ENCODE measurements at places on chromosomes 5 and 9.

GRCh38 chr9:108257382-108257781, 598.4 kb downstream of the ACTL7B start:
- DNase-seq = no peak

DNA sequence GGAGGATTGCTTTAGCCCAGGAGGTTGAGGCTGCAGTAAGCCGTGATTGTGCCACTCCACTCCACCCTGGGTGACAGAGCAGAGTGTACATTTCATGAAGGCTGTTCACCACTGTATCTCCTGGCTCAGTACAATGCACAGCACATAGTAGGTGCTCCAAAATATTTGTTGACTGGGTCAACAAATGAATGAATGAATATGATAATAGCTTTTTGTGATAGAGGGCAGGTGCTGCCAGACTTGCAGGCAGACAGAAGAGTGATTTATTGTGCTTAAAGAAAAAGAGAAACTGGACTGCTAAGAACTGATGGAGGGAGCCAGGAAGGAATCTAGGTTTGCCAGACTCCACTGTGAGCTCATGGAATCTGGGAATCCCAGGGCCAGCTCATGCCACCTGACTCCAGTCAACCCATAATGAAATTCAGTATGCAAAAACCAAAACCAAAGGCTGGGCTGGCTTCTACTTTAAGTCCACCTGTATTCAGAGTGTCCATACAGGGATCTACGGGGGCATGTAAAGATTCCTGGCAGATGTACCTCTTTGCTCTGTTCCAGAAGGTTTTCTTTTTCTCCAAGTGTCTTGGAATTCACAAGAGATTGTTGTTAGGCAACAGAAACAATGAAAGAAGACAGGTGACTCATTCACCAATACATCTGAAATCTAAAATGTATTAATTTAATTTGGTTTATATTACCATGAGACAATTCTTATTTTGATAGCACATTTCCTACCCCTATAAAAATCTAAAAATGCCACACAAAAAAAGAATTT, 15.5 kb upstream of the CTNNA1 start:
- no peak for DNase-seq

GRCh38 chr9:77063645-77064285, 44.3 kb downstream of the FOXB2 start:
- no peak for DNase-seq

DNA sequence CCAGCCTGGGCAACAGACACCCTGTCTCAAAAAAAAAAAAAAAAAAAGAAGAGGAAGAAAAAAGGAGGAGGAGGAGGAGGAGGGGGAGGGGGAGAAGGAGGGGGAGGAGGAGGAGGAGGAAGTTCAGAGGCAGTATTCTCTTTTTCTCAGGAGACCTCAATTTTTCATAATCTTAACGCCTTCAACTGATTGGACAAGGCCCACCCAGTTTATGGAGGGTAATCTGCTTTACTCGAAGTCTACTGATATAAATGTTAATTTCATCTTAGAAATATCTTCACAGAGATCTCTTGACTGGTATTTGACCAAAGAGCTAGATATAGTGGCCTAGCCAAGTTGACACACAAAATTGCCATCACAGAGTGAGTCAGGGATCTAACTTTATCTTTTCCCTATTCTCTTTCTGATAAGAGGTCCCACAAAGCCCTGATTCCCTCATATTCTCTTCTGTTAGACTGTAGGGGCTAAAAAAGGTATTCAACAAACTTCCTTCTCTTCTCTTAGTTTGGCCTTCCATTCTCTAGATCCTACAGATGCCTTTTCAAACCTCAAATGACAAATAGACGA, 115.5 kb upstream of the ABCA1 start:
- DNase-seq = no peak
